ENCODE measurements at places on chromosomes 3 and 15.

DNA sequence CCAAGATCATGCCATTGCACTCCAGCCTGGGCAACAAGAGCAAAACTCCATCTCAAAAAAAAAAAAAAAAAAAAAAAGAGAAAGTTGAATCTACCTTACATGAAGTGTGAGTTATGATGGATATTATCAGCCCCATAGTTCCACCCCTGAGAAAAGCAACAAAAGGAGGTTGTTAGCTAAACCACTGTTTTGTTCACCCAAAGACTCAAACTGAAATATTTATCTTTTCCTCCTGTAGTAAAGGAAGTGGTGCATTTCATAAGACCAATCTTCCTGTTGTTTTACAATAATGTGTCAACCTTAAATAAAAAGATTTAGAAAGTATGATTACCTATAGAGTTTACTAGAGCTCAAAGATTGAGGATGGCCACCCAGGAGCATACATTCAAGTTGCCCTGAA lies 18.7 kb upstream of the TRMT10C start:
- no peak for DNase-seq

DNA sequence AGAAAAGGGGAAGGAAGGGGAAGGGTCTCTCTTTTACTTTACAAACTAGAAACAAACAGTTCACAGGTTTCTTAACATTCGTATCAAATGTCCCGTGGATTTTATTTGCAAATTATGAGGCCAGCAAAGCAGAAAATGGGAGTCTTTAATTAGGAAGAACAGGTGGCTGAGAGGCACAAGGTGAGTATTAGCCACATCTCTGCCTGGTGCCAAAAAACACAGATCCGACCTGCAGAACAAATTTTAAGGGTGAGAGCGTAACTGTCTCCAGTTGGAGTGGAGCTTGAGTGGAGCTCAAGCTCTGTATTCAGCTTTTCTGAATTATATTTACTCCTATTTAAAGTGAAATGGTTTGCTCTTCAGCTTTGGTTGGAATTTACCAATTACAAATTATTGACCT lies 1004.9 kb downstream of the FHIT start:
- DNase-seq = no peak

- no peak for DNase-seq
Observed at GRCh38 chr15:81945014-81945615, 100.7 kb downstream of the MEX3B start.

GRCh38 chr3:66702126-66702525 lies 201.3 kb upstream of the LRIG1 start:
- DNase-seq = no peak

DNA sequence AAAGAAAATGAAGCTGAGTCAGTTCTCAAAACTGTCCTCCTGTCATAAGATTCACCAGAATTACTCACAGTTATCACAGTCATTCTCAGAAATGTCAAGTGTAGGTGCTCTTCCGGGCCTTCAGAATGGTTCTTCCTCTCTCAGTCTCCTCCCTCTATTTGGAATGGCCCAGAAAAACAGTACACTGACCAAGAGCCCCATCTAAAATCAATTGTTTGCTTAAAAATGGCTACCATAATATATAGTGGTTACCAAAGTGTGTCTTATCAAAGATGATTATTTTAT lies 99.8 kb downstream of the MECOM start:
- DNase-seq = no peak

- DNase-seq = no peak
Observed at GRCh38 chr3:173618703-173619102, 221.2 kb downstream of the NLGN1 start.

DNA sequence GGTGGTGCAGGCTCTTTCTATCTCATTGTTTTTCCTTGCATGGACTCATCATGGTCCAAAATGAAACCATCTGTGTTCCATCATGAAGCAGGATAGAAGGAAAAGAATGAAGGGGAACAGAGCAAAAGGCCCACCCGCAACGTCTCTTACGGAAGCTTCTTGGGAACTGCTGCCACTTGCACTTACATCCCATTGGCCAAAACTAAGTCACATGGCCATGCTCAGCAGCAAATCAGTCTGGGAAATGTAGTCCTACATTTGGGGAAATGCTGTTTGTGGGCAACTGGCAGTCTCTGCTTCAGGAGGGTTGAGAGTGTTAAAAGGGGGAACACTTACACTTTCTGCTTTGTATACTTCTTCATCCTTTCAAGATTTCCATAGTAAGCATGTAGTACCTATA lies 191.6 kb downstream of the SV2B start:
- no peak for DNase-seq

DNA sequence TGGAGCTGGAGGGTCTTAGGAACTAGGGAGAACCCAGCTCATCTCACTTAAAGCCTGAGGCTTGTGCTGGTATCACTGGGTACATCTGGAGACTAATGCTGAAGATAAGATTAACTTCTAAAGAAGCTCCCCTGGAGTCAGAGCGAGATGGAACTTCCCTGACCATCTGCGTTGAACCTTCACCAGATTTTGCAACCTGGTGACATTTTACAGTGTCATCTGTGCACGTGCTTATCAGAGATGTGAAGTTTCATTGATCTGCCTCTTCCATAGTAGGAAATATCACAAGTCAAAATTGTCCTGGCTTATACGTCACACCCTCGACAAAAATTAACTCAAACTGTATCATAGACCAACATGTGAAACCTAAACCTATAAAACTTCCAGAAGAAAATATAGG lies 395.5 kb downstream of the SHQ1 start:
- DNase-seq = no peak

DNA sequence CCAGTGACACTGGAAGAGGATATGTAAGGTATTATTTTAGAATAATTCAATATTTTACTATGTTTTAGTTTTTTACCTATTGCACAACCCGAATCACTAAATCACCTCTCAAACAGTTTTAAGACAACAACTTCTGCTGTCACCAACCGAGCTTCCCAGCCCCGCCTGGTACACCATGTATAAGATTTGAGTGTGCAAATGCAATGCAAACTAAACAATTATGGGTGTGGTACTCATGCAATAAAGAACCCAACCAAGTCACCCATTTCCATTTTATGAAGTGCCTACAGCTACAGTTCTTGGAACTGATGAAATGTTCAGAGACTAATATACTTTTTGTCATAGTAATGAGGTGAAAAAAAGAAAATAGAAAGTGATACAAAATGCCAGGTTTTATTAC lies 256.2 kb downstream of the TAFA4 start:
- no peak for DNase-seq
